ENCODE measurements at places on chromosomes 5 and 9.

GRCh38 chr5:148179234-148179824 is 11.0 kb downstream of the SPINK14 start:
- no peak overlapping the region for H3K27ac ChIP-seq
- H3K4me3 ChIP-seq: no peak overlapping the region
- no peak for DNase-seq
- H3K4me1 ChIP-seq: no peaks in the 10 kb centered on the region
- no peaks in the 10 kb centered on the region for H3K27me3 ChIP-seq

- H3K4me3 ChIP-seq: no peak overlapping the region
- no peaks in the 10 kb centered on the region for H3K36me3 ChIP-seq
- no peak for DNase-seq
- no peaks in the 10 kb centered on the region for H3K27me3 ChIP-seq
- H3K4me1 ChIP-seq: no peaks in the 10 kb centered on the region
Observed at GRCh38 chr5:54443270-54443669, 12.2 kb upstream of the HSPB3 start.

- no peak for DNase-seq
- H3K36me3 ChIP-seq: no peaks in the 10 kb centered on the region
- H3K27ac ChIP-seq: no peak overlapping the region
Observed at GRCh38 chr5:178462816-178463215, 127.4 kb downstream of the COL23A1 start.

DNA sequence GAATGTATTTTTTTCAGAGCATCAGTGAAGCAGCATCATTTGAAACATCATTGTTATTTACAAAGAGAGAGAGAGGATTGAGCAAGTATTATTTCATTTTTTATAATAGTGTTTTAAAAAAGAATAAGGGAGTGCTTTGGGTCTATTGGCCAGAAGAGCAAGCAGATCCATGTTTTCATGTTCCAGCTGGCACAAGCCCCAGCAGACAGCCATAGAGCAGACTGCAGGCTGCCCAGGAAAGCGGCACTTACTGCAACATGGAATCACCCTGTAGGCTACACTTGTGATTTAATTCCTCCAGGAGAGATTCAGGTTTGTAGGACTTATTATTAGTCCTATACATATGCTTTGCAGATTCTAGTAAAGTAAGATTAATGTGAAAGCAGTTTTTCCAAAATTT is 407.0 kb upstream of the GRAMD2B start:
- no peaks in the 10 kb centered on the region for H3K27me3 ChIP-seq
- H3K4me1 ChIP-seq: no peaks in the 10 kb centered on the region
- no peak overlapping the region for H3K27ac ChIP-seq
- no peak overlapping the region for H3K4me3 ChIP-seq
- no peaks in the 10 kb centered on the region for H3K36me3 ChIP-seq

- H3K4me1 ChIP-seq: no peaks in the 10 kb centered on the region
- H3K4me3 ChIP-seq: no peak overlapping the region
- no peaks in the 10 kb centered on the region for H3K27me3 ChIP-seq
- H3K36me3 ChIP-seq: no peaks in the 10 kb centered on the region
- no peak overlapping the region for H3K27ac ChIP-seq
Observed at GRCh38 chr5:83450183-83450966, 21.2 kb upstream of the VCAN start.

GRCh38 chr9:112925058-112925641 is 34.5 kb upstream of the SLC46A2 start:
- H3K4me1 ChIP-seq: no peaks in the 10 kb centered on the region
- no peaks in the 10 kb centered on the region for H3K36me3 ChIP-seq
- no peaks in the 10 kb centered on the region for H3K27me3 ChIP-seq

DNA sequence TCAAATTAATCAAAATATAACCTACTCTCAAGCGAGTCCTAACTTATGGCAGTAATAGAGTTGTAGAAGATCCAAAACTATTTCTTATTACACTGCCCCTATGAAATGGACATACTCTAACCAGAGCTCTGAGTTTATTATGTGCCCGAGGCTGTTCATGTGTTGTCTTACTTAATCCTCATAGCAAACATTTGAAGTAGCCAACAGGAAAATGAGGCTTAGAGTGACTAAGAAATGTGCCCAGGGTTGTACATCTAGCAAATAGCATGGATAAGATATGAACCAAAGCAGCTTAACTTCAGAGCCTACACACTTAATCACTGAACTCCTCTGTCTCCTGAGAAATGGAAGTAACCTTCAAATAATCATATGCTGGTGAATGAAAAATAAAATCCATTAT is 1551.7 kb downstream of the MAT2B start:
- H3K27ac ChIP-seq: no peak overlapping the region
- no peaks in the 10 kb centered on the region for H3K36me3 ChIP-seq
- no peaks in the 10 kb centered on the region for H3K27me3 ChIP-seq
- no peak for DNase-seq
- H3K4me3 ChIP-seq: no peak overlapping the region
- H3K4me1 ChIP-seq: no peaks in the 10 kb centered on the region

- no peak for DNase-seq
- H3K27me3 ChIP-seq: no peaks in the 10 kb centered on the region
- no peaks in the 10 kb centered on the region for H3K36me3 ChIP-seq
- no peaks in the 10 kb centered on the region for H3K4me1 ChIP-seq
- H3K4me3 ChIP-seq: no peak overlapping the region
- no peak overlapping the region for H3K27ac ChIP-seq
Observed at GRCh38 chr5:74514888-74515551, 125.5 kb downstream of the ENC1 start.

DNA sequence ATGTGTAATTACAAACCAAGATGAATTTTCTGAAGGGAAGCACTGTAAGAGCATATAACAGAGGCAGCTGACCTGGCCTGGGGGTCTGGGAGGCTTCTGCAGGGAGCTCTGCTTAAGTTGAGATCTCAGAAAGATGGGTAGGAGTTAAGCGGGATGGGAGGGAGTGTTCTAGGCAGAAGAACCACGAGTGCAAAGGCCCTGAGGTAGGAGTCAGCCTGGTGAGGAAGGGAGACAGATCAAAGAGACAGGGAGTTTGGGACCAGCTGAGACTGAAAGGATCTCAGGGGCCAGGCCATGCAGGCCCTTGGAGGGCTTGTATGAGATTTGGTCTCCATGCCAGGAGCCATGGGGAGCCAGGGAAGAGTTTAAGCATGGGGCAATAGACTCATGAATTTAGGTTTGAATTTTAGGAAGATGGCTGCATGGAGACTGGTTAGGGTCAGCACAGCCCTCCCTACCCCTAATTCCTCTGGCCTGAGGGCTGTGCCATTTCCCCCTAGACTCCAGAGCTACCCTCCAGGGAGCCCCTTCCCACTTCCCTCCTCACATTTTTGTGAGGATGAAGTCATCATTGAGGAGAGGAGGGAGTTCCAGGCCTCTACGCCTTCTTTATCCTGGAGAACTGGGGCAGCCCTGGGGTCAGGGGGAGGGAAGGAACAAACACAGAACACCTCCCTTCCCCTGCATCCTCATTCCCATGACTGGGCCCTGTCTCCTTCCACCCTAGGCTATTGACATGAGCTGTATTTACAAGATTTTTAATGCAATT is 4.8 kb upstream of the ARAP3 start:
- H3K27ac ChIP-seq: no peak overlapping the region
- peaks cover 22% of the 10 kb centered on the region for H3K4me1 ChIP-seq
- no peaks in the 10 kb centered on the region for H3K27me3 ChIP-seq
- no peaks in the 10 kb centered on the region for H3K36me3 ChIP-seq

DNA sequence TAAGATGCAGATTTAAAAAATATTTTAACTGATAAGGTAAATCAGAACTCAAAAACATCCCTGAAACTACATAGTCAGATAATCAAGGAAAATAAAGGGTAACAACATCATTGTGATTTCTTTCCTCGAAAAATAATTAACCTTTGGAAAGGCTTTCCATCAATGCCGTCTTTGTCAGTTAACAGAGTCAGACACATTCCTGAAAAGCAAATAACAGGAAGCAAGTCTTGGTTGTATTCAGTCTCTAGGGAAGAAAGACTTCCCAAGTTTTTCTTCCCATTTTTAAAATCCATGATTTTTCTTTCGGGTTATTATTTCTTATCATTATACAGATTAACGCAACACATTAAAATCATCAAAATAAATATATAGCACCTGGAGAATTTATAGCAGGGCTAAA is 256.4 kb upstream of the CDH6 start:
- no peaks in the 10 kb centered on the region for H3K36me3 ChIP-seq
- H3K4me3 ChIP-seq: no peak overlapping the region
- no peak overlapping the region for H3K27ac ChIP-seq
- H3K4me1 ChIP-seq: no peaks in the 10 kb centered on the region

GRCh38 chr5:152642880-152643279 is 237.8 kb upstream of the NMUR2 start:
- H3K36me3 ChIP-seq: no peaks in the 10 kb centered on the region
- no peak for DNase-seq
- no peak overlapping the region for H3K27ac ChIP-seq

DNA sequence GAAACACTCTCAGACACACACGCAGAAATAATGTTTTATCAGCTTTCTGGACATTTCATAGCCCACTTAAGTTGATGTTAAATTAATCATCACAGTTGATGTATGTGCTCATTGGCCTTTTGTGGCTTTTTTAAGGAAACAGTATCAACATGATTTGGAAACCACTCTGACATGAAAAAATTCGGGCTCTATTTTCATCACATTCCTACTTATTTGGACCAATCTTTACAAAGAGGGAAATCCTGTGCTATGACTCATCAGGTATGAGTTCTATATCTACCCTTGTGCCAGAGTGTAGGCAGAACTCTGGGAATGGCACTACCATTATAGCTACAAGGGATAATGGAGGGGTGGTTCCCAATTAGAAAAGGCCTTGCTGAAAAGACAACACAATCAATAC is 388.4 kb upstream of the PTGER4 start:
- H3K27me3 ChIP-seq: no peaks in the 10 kb centered on the region
- no peak overlapping the region for H3K4me3 ChIP-seq
- no peaks in the 10 kb centered on the region for H3K4me1 ChIP-seq

DNA sequence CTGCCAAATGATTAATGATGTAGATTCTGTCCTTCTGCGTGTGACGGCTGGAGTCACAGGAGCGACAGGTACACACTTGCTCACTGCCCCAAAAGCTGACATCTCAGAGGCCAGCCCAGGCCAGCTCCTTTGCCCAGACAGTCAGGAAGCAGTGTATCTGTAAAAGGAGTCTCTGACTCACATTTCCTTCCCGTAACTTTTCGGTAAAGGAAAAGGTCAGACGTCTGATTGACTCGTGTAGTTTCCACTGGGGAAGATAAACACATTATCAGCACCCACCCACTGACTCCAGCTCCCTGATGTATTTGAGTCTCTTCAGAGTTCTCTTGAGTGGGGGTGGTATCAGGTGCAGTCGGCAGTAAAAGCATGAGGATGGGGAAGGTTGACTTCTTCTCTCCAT is 64.4 kb upstream of the WWC1 start:
- DNase-seq: no peak
- no peaks in the 10 kb centered on the region for H3K36me3 ChIP-seq
- no peaks in the 10 kb centered on the region for H3K4me1 ChIP-seq
- H3K27me3 ChIP-seq: no peaks in the 10 kb centered on the region
- peak overlapping the region; percentile 53 for H3K27ac ChIP-seq

GRCh38 chr5:59837071-59837470 is 56.5 kb downstream of the PDE4D start:
- no peaks in the 10 kb centered on the region for H3K4me1 ChIP-seq
- H3K27ac ChIP-seq: no peak overlapping the region
- DNase-seq: no peak
- H3K36me3 ChIP-seq: no peaks in the 10 kb centered on the region
- H3K4me3 ChIP-seq: no peak overlapping the region
- H3K27me3 ChIP-seq: no peaks in the 10 kb centered on the region

GRCh38 chr5:60590172-60590571 is 109.8 kb downstream of the DEPDC1B start:
- H3K4me1 ChIP-seq: no peaks in the 10 kb centered on the region
- H3K4me3 ChIP-seq: no peak overlapping the region
- no peaks in the 10 kb centered on the region for H3K36me3 ChIP-seq

DNA sequence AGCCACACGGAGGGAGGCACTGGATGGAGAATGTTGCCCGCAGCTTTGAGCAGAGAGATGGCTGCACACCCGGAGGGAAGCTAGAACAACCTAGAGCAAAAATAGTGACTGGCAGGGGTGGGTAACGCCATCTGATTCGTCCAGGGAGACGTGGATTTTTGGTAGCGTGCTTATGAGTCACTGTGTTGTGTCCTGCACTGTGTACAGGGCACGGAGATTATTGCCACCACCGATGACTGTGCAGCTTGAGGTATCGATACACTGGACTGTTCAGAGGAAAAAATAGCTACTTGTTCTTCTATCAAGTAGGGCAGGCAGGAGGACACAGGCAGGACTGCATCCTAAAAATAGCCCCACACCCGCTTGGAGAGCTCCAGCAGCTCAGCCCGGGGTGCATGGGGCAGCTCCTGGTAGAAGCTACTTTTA is 6.0 kb downstream of the UBE2QL1 start:
- H3K4me3 ChIP-seq: no peak overlapping the region
- H3K27ac ChIP-seq: no peak overlapping the region
- no peaks in the 10 kb centered on the region for H3K4me1 ChIP-seq
- no peaks in the 10 kb centered on the region for H3K36me3 ChIP-seq
- DNase-seq: no peak
- H3K27me3 ChIP-seq: peaks cover 10% of the 10 kb centered on the region

DNA sequence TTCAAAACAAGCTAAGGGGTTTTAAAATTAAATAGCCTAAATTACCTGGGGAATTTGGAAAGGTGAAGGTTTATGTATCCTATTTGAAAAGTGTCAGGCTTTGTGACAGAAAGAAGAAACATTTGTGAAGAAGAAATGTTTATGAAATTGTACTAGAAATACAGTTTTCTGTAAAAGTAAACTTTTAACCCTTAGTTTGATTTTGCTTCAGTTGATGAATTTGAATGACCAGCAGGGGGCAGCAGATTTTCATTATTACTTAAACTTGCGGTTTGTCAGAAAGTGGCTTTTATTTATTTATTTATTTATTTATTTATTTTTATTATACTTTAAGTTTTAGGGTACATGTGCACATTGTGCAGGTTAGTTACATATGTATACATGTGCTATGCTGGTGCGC is 58.1 kb downstream of the NNT start:
- H3K36me3 ChIP-seq: peaks cover 16% of the 10 kb centered on the region
- H3K4me3 ChIP-seq: no peak overlapping the region
- H3K4me1 ChIP-seq: no peaks in the 10 kb centered on the region
- no peaks in the 10 kb centered on the region for H3K27me3 ChIP-seq
- no peak for DNase-seq
- no peak overlapping the region for H3K27ac ChIP-seq

DNA sequence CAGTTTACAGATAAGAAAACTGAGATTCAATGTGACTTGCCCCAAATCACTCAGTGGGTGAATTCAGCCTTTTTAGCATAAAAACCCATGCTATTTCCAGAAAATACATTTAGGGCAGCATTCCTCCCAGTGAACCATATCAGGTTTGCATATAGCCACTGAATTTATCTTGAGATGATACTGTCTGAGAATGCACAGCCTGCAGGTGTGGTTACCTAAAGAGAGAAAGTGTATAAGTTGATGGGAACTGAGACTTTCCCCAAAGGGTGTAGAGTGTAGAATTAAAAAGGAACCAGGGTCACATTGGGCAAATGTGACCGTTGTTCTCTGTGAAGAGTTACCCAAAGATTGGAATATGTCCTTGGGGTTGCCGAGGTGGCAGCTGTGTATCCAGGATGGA is 100.0 kb upstream of the PIK3R1 start:
- no peaks in the 10 kb centered on the region for H3K36me3 ChIP-seq
- no peaks in the 10 kb centered on the region for H3K4me1 ChIP-seq
- H3K27ac ChIP-seq: no peak overlapping the region
- no peaks in the 10 kb centered on the region for H3K27me3 ChIP-seq

GRCh38 chr5:58279259-58279658 is 180.6 kb downstream of the PLK2 start:
- H3K36me3 ChIP-seq: no peaks in the 10 kb centered on the region
- no peaks in the 10 kb centered on the region for H3K4me1 ChIP-seq
- no peaks in the 10 kb centered on the region for H3K27me3 ChIP-seq
- no peak for DNase-seq
- H3K4me3 ChIP-seq: no peak overlapping the region
- no peak overlapping the region for H3K27ac ChIP-seq

GRCh38 chr5:14108170-14108996 is 34.8 kb upstream of the TRIO start:
- peak overlapping the region; percentile 26 for H3K4me3 ChIP-seq
- no peaks in the 10 kb centered on the region for H3K27me3 ChIP-seq
- H3K27ac ChIP-seq: peak overlapping the region; percentile 59
- peaks cover 27% of the 10 kb centered on the region for H3K4me1 ChIP-seq
- no peak for DNase-seq
